Fibroblast of skin of left quadriceps (primary cell): ENCODE measurements at places on chromosomes 16 and 17.
A peak's percentile ranks its signal among the peaks of the same experiment; 100 is the strongest.

- peak; percentile 42 for DNase-seq
Observed at GRCh38 chr17:79777894-79778503, at the start of gene CBX2. CBX2 (plus strand) TSS chr17:79778148; CDS start chr17:79778236, 88 bp downstream.

GRCh38 chr17:4345581-4346252 lies 20.8 kb downstream of the UBE2G1 start:
- no peak for DNase-seq

DNA sequence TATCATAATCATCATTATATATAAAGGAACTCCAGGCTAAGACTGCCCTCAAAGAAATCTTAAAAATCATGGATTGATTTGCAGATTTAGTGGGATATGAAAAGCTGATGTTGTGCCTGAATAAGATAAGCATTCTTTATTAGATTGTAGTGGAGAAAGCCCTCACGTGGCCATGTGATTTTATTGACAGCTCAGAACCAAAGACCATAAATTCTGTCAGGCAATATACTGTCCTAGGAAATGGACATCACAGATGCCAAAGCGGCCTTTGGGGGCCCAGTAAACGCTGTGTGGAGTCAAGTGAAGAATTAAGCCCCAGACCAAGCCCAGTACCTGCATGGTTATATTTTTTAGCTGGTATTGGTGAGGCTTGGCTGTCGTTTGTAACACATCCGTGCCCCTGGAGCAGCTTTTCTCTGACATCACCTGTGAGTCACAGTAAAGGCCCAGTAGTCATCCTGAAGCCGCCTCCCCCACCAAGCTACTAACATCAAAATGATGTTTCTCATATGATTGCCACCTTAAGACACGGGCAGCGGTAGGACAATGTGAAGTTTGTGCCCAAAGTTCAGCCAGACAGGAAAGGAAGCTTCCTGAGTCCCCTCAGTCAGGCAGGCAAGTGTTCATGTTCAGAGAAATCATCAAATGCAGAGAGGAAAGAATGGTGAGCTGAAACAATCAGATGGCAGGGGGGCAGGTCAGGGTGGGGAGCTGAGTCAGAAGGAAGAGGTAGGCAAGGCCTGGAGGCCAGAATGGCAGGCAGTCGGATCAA lies 209.4 kb downstream of the IRX3 start:
- DNase-seq = no peak

DNA sequence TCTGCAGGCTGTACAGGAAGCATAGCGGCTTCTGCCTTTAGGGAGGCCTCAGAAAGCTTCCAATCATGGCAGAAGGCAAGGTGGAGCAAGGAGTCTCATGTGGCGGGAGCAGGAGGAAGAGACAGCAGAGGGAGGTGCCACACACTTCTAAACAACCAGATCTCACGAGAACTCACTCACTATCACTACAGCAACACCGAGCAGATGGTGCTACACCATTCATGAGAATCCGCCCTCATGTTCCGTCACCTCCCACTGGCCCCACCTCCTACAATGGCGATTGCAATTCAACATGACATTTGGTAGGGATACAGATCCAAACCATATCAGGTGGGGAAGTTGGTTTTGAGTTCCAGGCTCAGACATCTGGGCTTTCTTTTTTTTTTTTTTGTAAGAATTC lies 31.9 kb upstream of the NUDT7 start:
- no peak for DNase-seq

GRCh38 chr16:89873972-89874689 lies 739 bp downstream of the TCF25 start:
- DNase-seq = peak; percentile 92

GRCh38 chr17:76280650-76281049 lies 15.5 kb downstream of the UBALD2 start:
- DNase-seq = no peak

DNA sequence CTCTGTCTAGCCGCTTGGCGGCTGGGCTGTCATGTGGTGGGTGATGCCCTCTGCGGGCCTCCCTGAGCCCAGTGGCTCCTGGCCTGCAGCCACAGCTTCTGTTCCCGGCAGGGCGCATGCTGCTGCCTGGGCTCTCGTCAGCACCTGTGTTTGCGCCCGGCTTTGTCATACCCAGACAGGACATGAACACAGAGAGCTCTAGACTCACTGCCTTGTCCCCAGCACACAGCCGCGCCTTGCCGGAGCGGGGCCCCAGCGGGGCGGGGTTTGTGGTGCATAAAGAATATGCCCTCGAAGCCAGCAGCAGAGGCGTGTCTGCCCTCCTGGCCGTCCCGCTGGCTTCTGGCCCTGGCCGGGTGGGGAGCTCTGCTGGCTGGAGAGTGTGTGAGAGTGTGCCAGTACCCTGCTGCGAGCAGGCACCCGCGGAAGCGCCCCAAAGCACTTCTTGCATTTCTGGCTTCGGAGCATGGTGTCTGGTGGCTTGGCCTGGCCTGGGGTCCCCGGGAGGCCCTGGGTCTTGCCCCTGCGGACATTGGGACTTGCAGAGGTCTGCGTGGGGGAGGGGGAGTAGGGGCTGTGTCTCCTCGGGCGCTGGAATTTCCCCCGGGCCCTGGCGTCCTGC lies 14.4 kb downstream of the ASPSCR1 start:
- DNase-seq = peak; percentile 4

- no peak for DNase-seq
Observed at GRCh38 chr16:138049-138417, 440 bp downstream of the NPRL3 start.

DNA sequence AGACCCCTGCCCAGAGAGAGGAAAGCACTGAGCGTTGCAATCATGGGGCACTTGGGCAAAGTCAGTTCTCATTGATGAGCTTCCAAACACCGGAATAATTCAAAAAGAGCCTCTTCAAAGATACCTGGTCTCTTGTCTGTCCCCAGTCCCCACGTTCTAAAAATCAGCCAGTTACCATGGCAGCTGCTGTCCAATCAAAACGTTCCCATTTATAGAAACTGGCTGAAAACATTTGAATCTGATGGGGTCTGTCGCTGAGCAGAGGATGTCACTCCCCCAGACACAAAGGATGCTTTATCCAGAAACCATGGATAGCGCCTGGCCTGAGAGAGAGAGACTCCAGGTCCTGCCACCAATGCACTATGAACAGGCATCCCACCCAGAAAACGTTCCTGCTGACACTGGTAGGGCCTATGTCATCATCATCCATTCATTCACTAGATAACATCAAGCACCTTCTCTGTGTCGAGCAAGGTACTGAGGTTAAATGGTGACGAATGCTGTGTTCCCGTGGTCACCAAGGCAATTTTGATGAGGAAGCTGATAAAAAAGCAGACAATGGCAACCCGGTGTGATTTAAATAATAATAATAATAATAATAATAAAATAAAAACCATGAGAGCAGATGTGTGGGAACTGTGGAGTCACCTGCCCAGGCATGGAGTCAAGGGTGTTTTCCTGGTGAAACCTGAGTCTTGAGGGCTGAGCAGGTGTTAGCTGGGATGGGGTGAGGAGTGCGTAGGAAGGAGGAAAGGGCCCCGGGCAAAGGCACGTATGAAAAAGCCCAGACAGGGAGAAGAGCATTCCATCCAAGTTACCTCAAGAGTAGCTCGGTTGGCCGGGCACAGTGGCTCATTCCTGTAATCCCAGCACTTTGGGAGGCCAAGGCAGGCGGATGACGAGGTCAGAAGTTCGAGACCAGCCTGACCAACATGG lies 19.0 kb upstream of the CALB2 start:
- no peak for DNase-seq

DNA sequence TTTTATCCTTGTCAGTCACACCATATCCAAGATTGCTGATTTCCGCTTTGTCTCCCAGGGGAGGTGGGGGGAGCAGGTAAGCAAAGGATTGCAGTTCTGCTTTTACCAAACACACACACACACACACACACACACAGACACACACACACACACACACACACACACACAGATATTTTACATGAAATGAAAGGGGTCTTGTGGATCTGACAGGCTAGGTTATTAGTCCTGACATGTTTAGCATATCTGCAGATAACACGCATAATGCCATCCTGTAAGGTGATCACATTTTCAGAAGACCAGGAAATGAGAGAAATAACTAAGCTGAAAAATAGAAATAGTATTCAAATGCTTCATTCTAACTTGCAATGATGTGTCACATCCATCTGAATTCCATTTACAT lies 1113.3 kb downstream of the CDH8 start:
- no peak for DNase-seq
